Activated T-helper 1 cell treated with anti-CD3 and anti-CD28 coated beads, Interleukin-12 subunit alpha, Interleukin-12 subunit beta, Interleukin-2, Interleukin-4 antibody, amounts not matched to agents 30 ng/mL and 10 ng/mL and 1 ng/mL, durations not matched to agents 14 hours and 24 hours and 36 hours (primary cell): ENCODE measurements at places on chromosomes 1 and 21. TPM values are rescaled to one million over a fixed set of nuclear protein-coding genes. Genes with fewer than 3 reads are reported as not detected.

GRCh38 chr21:43987509-43987908, 24.6 kb upstream of the TRAPPC10 start:
- DNase-seq, result no peak

CAMSAP2 gene
- 0.83 and 1.3 TPM in 2 replicates for total RNA-seq

DNA sequence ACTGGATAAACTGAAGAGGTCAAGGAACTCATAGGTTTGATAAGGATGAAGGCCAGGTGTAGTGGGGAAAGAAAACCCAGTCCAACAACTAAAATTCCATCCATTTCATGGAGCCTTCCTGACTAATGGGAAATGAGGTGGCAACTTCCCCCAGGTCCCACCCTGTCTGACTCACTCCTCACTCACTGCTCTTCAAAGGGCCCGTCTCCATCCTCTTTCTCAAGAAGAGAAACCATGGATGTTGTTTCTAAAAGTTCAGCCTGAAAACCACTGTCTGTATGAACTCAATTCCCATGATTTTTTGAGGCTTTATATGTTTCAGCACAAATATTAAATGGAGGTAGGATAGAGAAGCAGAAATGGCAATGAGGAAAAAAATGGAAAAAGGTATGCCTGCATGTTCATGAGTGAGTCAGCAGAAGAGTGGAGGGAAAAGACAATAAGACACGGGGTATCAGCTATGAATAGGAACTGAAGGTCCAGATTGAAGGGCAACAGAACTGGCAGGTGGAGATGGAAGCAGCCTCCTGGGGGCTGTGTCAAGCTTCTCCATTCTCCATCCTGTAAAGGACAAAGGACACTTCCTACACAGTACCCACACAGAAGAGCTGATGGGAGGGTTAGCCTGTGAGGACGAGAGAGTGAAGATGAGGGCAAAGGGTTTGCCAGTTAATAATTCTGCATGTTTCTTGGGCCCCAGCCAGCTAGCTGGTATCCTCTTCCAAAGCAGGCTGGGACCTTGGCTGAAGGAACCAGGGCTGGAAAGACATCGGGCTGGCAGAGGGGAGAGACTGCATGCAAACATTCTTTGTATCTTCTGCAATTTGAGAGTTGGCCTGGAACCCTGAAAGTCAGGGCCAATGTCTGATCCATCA, 5.5 kb upstream of the ELOVL1 start:
- no peak for DNase-seq

- DNase-seq, result no peak
Observed at GRCh38 chr1:227424159-227424680, 105.9 kb upstream of the CDC42BPA start.

GRCh38 chr1:226763905-226764264, 24.8 kb upstream of the ITPKB start:
- DNase-seq, result no peak
